Lower leg skin (tissue), 4 donors: ENCODE measurements at places on chromosomes 16 and 17. TPM values are rescaled to one million over a fixed set of nuclear protein-coding genes. Genes with fewer than 3 reads are reported as not detected.

Gene KRT25
- 111 TPM for total RNA-seq

Gene SCGB1C2
- total RNA-seq: not detected

Gene CRYM
- total RNA-seq: 1.8 TPM

GRCh38 chr16:66928702-66929388, 3.5 kb upstream of the RRAD start:
- no peak for DNase-seq

- no peak for DNase-seq
Measured at GRCh38 chr16:9264067-9264466, 172.6 kb downstream of the HAPSTR1 start.

DNA sequence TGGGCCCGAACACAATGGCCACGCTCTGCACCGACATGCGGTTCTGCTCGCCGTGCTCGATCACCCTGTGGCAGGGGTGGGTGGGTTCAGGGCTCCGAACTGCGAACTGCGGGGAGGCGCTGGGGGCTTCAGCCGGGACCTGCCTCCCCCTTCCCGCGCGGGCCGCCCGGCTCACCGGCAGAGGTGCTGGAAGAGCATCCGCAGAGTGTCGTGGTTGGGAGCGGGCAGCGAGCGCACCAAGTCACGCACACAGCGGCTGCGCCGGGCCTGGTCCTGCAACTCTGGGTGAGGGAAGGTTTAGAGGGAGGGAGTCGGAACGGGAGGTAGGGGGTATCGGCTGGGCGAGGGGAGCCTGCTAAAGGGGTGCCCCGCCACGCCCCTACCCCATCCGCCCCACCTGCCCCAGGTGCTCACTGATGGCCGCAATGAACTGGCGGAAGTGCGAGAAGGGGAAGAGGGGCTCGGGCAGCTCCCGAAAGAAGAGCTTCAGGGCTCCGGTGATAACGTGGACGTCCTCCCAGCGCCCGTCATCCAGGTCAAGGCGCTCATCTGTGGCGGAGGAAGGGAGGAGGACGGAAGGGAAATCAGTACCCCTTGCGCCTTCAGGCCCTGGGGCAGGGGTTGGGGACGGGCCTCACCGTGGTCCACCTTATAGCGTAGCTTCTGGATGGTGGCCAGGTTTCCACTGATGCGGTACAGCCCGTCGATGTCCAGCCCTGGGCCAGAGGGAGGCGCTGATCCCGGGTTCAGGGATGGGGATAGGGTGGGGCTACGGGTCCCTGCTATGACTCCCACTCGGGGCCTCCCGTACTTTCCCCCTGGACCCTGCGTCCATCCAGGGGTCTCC, 36.9 kb downstream of the ARHGAP27 start:
- DNase-seq: no peak

- DNase-seq: no peak
Measured at GRCh38 chr16:88353232-88353631, 29.5 kb upstream of the ZNF469 start.

GRCh38 chr17:61219460-61219859, 180.2 kb upstream of the TBX2 start:
- no peak for DNase-seq
